Mesenteric fat pad (tissue), 1 donor: ENCODE measurements at places on chromosomes 13 and 19. TPM values are rescaled to one million over a fixed set of nuclear protein-coding genes. Genes with fewer than 3 reads are reported as not detected.

The GSX1 gene
- total RNA-seq = not detected

GRCh38 chr19:17977021-17977420, 10.1 kb downstream of the KCNN1 start:
- DNase-seq = no peak

The NR1H2 gene
- 68.7 TPM for total RNA-seq

DNA sequence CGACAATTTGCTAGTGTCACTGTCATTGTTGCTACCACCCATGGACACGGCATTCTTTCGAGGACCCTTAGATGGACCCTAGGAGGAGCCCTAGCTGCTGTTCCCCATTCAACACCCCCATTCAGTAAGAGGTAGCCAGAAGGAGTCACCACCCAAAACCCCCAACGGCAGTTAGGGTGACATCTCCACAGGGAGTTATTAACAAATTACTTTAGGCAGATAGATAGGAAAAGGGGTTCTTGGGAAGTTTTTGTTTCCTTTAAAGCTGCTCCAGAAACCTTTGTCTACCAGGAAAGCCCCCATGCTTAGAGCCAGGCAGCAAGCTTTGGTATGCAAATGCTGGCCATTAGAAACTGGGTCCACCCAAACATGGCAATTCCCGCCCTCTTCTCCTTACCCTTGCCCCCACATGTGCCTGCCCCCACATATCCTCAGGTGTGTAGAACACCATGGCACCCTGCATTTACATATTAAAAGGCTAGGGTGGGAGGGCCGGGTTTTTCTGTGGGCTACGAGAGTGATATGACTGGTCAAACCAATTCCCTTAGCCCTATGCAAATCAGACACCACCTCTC, 190.9 kb downstream of the SLITRK6 start:
- DNase-seq = no peak

DNA sequence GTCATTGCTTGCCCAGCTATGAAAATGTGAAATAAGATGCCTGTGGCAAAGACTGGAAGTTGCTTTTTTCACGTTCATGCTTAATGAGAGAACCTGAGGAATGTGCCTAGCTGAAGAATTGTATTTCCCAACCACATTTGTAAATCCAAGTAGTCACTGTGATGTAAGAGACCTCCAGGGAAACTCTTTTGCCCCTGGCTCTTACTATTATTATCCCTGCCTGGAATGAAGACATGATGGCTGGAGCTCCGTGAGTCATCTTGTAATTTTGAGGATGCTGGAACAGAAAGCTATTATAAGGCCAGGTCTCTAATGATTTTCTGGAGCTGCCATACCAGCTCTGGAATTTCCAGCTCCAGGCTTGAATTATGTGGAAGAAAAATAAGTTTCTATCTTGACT, 894.3 kb downstream of the DIAPH3 start:
- DNase-seq = no peak

DNA sequence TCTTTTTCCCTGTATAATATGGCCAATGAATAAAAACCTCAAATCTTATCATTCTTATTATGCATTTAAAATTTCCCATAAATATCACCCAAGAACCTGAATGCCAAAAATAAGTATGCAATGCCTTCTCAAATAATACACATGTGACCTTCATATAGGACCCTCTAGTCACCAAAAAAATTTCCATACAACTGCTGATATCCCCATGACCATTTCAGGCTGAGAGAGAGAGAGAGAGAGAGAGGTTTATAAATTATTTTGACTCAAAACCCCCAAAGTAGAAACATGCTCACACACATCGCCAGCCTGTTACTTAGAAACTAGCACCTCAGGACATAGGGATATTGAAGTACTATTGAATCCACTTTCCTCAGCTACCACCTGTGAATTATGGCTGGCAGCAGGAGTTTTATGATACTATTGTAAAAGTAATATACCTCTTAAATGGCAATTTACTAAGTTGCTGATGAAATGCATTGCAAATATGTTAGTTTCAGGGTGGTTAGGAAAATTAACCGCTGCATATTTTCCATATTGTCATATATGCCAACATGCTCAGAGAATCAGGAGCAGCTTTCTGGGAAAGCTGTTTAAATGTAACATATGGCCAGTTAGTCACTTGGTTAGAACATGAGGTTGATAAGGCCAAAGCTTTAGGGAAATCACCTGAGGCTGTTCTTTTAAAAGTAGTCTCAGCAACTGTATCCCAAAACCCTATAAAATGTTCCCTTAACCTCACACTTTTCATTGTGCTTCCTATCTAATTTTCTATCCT, 230.8 kb downstream of the DCT start:
- no peak for DNase-seq

DNA sequence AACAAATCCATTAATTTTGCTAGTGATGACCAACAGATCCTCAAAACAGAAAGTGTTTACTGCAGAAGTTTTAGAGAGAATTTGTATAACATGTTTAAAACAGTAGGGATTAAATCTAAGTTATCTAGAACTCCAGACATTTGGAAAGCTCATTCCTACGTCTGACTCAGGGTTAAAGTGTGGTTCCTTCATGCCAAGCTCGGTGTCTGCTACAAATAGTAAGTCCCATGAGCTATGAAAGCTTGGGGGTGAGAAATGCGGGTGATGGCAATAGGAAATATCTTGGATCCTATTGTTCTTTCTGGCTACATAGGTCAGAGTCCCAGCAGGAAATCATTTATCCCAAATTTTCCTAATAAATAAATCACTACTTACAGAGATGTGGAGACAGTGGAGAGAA, 867.1 kb downstream of the UQCRFS1 start:
- no peak for DNase-seq

The OSCAR gene
- total RNA-seq = 6.6 TPM

The SLC10A2 gene
- total RNA-seq = not detected

GRCh38 chr19:8041531-8041931, 11.0 kb upstream of the CCL25 start:
- DNase-seq = no peak

- no peak for DNase-seq
Measured at GRCh38 chr19:328025-328505, 16.5 kb downstream of the MIER2 start.

DNA sequence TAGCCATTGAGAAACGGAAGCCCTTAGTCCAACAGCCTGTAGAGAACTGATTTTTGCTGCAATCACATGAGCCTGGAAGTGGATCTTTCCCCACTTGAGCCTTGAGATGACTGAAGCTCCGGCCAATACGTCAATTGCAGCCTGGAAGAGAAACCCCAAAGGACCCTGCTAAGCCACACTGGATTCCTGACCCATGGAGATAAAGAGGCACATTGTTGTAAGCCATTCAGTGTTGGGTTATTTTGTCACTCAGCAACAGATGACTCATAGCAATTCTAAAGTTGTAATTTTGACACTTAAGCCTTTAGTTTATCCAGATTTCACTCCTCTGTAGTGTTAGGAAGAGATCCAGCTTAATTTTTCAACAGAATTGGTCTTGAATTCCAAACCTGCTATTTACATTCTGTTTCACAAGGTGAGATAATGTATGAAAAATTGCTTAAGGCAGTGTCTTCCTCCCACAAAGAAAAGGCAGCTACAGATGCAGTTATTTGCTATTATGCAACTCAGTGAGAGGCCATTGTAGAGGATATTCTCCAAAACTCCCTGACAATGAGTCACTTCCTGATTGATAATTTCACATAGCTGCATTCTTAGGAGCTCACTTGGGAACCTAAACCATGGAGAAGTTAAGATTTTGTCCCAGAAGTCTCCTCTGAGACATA, 59.4 kb upstream of the TSHZ3 start:
- DNase-seq = no peak

The MPHOSPH8 gene
- total RNA-seq = 27.4 TPM

- DNase-seq = no peak
Measured at GRCh38 chr13:95660981-95661581, 15.9 kb upstream of the DNAJC3 start.

DNA sequence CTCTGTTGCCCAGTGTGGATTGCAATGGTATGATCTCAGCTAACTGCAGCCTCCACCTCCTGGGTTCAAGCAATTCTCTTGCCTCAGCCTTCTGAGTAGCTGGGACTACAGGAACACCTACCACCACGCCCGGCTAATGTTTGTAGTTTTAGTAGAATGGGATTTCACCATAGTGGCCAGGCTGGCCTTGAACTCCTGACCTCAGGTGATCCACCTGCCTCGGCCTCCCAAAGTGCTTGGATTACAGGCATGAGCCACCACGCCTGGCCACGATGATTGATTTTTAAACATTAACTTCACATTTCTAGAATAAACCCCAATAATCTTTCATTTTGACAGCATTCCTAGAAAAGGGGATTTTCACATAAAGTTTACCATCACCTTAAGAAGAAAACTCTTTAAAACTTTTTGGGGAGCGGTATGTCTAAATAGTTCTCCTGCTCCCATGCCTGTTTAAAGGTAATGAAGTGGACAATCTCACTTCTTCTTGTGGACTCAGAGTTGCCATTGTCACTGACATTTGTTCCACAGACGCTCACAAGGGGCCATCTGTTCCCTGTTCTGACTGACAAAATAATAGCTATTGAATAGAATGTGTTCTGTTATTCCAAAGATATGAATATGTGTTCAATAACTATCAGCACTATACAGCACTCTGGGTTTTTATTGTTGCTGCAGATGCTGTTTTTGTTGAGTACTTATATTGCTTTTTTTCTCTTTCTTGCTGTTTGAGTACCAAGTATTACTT, 66.1 kb upstream of the C1QTNF9B start:
- no peak for DNase-seq

DNA sequence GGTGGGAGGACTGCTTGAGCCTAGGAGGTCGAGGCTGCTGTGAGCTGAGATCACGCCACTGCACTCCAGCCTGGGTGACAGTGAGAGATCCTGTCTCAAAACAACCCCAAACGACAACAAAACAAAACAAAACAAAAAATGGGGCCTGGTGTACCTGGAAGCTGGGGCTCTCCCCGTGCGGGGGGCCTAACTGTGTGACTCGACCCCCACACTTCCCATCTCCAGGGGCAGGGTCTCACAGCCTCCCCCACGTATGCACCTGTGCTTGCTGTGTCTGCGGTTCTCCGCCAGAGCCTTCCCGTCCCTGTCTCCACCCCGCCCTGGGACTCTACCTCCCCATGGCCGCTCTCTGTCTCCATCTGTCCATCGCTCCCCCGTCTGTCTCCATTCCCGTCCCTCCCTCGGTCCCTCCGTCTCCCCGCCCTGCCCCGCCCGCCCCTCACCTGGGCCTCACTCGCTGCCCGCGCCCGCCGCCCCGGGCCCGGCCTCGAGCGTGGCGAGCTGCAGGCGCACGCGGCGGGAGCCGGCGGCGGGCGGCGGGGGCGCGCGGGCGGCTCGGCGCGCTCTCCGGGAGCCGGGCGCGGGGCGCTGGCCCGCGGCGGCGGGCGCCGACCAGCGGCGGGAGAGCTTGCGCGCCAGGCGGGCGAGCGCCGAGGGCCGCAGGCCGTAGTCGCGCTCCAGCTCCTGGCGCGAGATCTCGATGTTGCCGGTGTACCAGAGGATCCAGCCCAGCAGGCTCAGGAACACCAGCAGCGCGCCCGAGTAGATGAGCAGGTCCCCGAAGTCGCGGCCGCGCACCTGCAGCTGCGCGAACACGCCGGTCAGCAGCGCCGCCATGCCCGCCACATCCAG, 587 bp downstream of the TMEM238 start:
- DNase-seq = no peak

- DNase-seq = no peak
Measured at GRCh38 chr13:30133554-30133912, 173.8 kb downstream of the KATNAL1 start.

DNA sequence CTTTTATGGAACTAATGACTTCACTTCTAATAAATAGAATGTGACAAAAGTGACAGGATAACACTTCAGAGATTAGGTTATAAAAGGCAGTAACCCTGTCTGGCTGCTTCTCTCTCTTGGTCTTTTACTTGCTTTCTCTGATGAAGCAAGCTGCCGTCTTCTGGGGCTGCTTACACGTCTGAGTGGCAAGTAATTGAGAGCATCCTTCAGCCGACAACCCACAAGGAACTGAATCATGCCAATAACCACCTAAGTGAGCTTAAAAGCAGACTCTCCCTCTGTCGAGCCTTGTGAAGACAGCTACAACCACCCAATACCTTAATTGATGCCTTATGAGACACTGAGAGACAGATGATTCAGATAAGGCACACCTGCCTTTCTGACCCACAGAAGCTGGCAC, 1091.2 kb downstream of the SLITRK1 start:
- DNase-seq = no peak

The TBXA2R gene
- 5.4 TPM for total RNA-seq

- no peak for DNase-seq
Measured at GRCh38 chr13:114161028-114161556, 18.0 kb upstream of the CFAP97D2 start.

The ATP5F1D gene
- 189 TPM for total RNA-seq

GRCh38 chr13:36512771-36513170, 80.5 kb downstream of the CCNA1 start:
- no peak for DNase-seq

GRCh38 chr13:36917311-36917710, 2.7 kb downstream of the SMAD9 start:
- no peak for DNase-seq

The ATXN8OS gene
- not detected for total RNA-seq

- DNase-seq = no peak
Measured at GRCh38 chr13:97215325-97215724, 6.8 kb upstream of the MBNL2 start.

DNA sequence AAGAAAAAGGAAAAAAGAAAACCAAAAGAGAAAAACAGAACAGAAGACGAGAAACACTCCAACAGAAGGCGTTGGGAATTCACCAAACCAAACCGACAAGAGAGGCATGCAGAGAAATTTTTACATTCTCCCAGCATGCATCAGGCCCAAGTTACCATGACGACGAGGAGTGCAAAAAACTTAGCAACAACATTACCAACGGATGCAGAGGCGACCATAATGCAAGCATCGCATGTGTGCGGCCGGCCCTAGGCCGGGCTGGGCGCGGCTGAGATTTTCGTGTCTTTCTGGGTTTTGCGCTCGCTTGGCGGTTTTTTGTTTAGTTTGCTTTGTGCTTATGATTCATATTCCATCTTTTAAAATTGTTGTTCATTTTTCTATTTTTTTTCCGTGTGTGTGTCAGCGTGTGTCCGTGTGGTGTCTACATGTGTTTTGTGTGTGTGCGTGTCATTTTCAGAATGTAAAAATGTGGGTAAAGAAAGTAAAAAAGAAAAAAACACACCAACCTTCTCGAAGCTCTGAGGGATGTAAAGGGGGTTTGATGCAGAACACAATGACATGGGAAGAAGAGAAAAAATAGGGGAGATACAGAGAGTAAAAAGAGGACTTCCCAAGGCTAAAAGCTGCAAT, 84.9 kb downstream of the PTPRS start:
- no peak for DNase-seq

The ZNF560 gene
- total RNA-seq = 0.16 TPM

- no peak for DNase-seq
Measured at GRCh38 chr13:109114991-109115390, 485.6 kb downstream of the MYO16 start.

The NUCB1 gene
- total RNA-seq = 304 TPM
